ENCODE measurements at places on chromosomes 2 and 18.

DNA sequence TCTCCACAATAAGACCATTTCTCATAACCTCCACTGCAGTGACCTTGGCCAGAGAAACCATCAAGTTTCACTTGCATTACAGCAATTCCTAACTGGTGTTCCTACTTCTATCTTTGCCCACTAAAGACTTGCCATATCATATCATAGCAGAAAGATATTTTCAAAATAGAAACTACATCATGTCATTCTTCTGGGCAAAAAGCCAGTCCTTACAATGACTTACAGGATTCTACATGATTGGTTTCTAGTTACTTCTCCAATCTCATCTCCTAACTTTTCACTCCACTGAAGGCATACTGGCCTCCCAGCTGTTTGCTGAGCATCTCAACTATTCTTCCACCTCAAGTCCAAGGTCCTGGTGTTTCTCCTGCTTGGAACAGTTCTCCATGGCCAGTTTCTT is 151.4 kb downstream of the HNMT start:
- no peak for DNase-seq

GRCh38 chr2:107235491-107236254 is 349.7 kb upstream of the ST6GAL2 start:
- DNase-seq: no peak

DNA sequence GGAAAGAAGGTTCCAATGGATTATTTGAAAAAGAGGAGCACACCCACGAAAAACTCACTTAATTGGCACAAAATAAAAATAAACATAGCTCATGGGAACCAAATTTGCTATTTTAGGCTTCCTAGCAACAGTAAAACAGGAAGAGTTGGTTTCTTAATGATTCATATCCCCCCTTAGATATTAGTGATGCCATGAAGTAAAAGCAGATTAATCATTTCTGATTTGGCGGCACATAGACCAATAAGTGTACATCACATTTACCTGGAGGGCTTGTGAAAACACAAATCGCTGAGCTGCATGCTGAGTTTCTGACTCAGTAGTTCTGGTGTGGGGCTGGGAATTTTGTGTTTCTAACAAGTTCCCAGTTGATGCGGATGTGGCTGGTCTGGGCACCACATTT is 260.4 kb downstream of the SLC4A3 start:
- no peak for DNase-seq

GRCh38 chr2:117087535-117088291 is 726.8 kb upstream of the DDX18 start:
- no peak for DNase-seq

DNA sequence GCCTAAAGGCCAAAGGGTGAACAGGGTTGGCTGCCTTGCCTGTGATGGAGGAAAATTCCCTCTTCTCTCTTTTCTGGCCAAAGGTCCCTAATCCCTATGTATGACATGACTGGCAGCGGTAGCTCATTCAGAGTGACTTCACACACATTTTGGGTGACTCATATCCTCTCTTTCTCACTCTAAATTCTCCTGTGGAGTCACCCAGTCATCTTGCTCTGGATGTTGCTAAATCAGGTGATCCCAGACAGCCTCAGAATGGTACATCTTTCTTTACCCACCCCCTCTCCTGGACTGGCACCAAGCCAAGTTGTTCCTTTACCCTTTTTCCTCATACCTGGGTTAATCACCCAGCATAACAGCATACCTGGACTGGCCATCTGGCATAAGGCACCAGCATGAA is 77.2 kb downstream of the NEURL3 start:
- DNase-seq: no peak

GRCh38 chr18:40152859-40153258 is 1802.2 kb upstream of the PIK3C3 start:
- DNase-seq: no peak

- no peak for DNase-seq
These were observed 8.6 kb upstream of the ARMC9 start for GRCh38 chr2:231189571-231190495.
